ENCODE measurements at places on chromosomes 6 and 20.

- no peak for DNase-seq
Observed at GRCh38 chr6:7033202-7033601, 74.6 kb upstream of the RREB1 start.

GRCh38 chr20:32697608-32698007 is 23.9 kb upstream of the C20orf203 start:
- no peak for DNase-seq

GRCh38 chr6:53011979-53012378 is 16.9 kb upstream of the GSTA4 start:
- no peak for DNase-seq

- DNase-seq = no peak
Observed at GRCh38 chr6:113825781-113826180, 31.4 kb upstream of the MARCKS start.

DNA sequence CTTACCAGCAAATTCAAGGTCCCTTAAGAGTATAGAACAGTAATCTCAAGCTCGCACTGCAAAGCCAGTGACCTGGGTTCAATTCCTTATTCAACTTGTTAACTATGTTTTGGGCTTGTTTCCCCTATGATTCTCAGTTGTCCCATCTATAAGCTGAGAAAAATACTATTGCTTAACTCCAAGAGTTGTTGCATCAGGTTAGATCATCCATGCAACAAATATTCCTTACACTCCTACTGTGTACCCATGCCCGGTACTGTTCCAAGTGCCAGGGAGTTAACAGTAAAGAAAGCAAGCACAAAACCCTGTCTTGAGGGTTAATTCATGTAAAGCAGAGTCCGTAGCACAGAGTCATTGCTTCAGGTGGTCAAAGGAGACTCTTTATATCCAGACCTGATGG is 247.3 kb downstream of the MAFB start:
- no peak for DNase-seq

DNA sequence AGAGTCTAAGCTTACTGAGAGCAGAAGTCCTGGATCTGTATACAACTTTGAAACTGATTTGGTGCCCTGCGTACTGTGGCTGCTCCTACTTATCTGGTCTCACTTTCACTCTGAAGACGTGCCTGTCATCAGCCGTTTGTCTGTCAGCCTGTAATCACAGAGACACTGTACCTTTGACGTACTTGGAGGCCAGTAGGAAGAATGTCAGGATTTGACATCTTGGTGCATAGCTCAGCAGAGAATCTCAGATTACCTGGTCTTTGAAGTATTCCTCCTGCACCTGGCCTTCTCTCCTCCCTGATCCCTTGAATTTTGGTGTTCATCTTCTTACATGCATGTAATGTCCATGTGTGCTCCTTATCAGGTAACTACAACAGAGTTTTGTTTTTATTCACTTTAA is 37.7 kb downstream of the DSE start:
- DNase-seq = no peak

DNA sequence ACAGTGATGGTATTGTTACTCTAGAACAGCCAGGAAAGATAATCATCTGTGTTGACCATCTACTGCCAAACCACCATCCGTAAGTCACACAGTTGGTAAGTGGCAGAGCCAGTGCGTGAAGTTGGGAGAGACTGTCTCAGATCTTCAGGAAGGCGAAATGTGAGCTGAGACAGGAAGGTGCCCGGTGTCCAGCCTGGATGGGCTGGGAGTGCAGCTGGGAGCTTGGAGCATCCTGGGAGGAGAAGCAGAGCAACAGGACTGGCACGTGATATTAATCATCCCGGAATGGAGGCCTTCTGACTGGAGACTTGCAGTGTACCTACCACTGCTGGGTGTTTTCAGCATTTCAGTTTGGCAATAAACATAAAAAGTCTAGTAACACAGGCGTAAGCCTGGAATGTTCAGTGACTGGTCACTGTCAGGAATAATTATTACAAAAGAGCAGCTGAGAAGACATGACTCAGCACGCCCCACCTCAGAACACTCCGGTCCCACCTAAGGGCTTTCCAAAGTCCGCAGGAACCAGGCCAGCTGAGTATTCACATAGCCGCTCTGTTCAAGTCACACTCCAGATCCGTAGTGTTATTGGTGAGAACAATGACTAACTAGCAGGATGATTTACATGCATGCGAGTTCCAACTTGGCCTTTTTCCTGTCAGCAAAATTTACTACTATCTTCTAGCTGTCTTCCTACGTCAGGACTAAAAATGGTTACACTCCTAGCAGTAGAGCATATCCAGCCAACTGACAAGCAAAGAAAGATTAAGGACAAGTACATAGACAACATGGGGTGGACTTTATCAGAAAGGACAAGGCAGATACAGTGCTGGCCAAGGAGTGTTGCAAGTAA is 45.1 kb upstream of the PNRC1 start:
- no peak for DNase-seq

DNA sequence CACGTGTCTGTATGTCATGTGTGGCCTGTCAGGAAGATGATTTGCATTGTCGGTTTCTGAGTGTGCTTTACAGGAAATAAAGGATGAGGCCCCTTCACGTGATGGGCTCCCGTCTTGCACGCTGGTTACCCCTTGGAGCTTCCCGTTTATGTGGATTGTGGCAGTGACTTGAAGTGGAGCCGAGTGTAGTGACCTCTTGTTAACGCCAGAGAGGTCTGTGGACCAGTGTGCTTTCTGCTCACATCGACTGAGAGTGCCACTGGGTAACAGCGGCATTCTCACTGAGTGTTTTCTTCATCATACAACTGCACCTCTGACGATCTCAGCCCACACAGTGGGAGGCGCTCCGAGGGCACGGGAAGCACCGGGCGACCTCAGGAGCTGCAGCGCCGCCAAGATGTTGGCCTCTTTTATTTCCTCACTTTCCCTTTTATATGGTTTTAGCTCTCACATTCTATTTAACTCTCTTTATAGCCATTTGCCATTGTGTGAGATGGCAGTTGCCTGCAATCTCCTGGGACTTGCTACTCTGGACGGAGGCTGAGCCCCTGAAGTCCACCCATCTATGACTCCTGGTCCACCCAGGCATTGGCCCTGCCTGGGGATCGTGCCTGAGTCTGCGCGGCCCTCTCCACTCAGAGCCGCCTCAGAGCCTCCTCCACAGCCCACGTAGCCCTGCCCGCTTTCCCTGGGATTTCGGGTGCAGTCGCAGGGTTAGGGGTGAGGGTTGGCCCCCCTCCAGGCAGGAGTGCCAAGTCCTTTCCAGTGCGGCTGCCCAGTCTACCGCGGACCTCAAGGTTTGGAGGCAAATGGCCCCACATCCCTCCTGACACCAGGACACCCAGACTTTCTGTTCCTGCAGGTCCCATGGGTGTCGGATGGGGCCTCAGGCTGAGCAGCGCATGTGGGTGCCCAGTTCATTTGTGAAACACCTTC is 238.9 kb downstream of the ERMARD start:
- no peak for DNase-seq

- DNase-seq = no peak
Observed at GRCh38 chr6:33343953-33344611, 26.5 kb upstream of the ZBTB22 start.

- DNase-seq = no peak
Observed at GRCh38 chr20:44219791-44220190, 9.2 kb upstream of the OSER1 start.

DNA sequence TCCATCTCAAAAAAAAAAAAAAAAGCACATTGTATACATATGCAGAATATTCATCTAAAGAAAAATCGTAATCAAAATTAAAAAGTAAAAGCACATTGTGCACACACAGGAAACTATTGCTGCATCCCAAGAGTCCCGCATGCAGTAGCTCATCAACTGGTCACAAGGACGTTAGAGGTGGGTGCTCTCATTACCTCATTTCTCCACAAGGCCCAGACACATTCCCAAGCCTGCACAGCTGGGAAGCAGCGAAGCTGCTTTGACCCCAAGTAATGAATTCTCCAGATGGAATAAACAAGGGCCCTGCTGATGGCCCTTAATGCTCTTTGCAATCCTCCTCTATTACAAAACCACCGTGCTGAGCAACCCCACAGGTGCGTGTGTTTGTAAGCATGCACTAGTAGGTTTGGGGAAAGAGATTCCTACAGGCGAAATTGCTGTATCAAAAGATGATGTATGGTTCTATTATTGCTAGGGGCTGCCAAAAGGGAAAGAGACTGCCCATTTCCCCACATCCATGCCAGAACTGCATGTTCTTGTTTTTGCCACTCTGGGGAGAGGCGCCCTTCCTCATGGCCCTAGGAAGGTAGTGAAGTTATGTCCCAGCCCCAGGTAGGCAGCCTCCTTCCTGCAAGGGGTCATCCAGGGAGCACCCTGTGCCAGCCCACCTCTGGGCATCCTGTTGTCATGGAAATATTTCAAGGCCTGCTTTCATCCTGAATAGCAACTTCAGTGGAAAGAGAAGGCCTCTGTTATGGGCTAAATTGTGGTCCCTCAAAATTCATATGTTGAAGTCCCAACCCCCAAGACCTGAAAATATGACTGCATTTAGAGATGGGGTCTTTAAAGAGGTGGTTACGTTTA is 34.6 kb upstream of the PTGIS start:
- DNase-seq = no peak

- DNase-seq = no peak
Observed at GRCh38 chr20:37326666-37327065, 19.3 kb upstream of the SRC start.

- DNase-seq = no peak
Observed at GRCh38 chr6:124056407-124057334, 253.0 kb downstream of the NKAIN2 start.

DNA sequence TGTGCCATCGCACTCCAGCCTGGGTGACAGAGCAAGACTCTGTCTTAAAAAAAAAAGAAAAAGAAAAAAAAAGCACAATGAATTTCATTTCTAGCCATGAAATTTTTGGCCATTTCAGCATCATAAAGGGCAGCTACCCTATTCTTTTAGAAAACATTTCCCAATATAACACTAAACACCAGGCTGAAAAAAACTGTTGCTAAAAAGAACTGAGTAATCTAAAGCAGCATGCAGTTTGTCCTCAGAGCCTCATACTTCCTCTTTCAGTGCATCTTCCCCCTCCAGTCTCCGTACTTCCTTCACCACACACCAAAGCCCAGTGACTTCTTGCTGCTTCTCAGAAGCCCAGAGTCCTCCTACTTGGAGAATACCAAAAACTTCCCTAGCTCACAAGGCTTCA is 5.6 kb upstream of the IFNGR1 start:
- no peak for DNase-seq

DNA sequence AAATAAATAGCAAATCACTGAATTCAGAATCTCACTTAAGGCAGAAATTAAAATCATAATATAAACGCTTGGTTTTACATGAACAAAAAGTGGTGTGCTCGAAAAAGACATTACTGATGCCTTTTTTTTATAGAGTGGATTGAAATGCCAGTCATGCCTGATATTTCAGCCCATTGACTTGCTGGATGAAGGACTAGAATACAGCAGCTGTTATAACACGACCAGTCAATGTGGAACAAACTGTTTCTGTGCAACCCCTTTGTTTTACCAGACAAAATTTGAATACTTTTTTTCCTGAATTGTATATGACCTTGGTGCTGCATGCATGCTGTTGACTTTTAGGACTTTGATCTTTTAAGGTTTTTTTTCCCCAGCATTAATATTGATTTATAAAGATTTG is 150.0 kb downstream of the QKI start:
- no peak for DNase-seq

DNA sequence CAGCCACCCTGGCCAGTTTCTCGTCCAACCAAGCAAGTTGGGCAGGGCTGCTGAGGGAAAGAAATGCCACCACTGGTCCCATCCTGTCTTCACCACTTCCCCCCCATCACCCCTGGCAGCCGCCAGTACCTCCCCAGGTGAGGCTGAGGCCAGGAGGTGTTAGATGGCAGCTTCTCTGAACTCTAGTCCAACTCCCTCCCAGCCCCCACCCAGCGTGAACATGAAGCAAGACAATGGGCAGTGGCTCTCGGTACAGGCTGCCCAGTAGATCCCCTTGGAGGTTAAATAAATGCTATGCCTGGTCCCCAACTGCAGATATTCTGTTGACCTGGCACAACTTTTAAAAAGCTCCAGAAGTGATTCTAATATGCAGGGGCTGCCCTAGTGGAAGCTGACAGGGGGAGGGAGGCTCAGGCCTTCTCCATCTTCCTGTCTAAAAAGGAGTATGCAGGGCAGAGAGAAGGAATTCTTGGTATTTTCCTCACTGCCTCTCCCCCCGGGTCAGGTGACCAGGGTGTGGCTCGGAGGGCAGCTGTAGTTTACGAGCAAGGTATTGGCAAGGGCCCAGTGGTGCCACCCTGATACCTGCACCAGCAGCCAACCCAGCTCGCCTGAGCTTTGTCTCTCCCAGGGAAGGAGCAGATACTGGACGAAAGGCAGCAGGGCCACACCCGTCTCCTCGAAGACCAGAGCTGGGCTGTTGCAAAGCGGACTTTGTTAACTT is 25.7 kb downstream of the KCNK5 start:
- no peak for DNase-seq

- DNase-seq = no peak
Observed at GRCh38 chr6:132228894-132229293, 172.4 kb downstream of the MOXD1 start.

GRCh38 chr6:54291146-54291545 is 17.1 kb upstream of the TINAG start:
- DNase-seq = no peak

All from WERI-Rb-1 (cell line).